Breast epithelium (tissue), 4 donors: ENCODE measurements at places on chromosomes 7 and 10. TPM values are rescaled to one million over a fixed set of nuclear protein-coding genes. Genes with fewer than 3 reads are reported as not detected.
A peak's percentile ranks its signal among the peaks of the same experiment; 100 is the strongest.

The GLCCI1 gene
- 18.4 TPM for total RNA-seq

The FKBP6 gene
- total RNA-seq, result not detected

The LRRC17 gene
- total RNA-seq, result 19.3 TPM

- DNase-seq, result peak; percentile 86
- peak overlapping the region; percentile 71 for H3K27ac ChIP-seq
- H3K4me1 ChIP-seq, result no peaks in the 10 kb centered on the region
- H3K27me3 ChIP-seq, result no peaks in the 10 kb centered on the region
- no peak overlapping the region for H3K4me3 ChIP-seq
- peaks cover 6% of the 10 kb centered on the region for H3K36me3 ChIP-seq
Measured at GRCh38 chr7:6419310-6419773, 28.4 kb downstream of the DAGLB start.

GRCh38 chr7:40595129-40595528, 460.3 kb downstream of the SUGCT start:
- H3K27me3 ChIP-seq, result no peaks in the 10 kb centered on the region
- H3K4me1 ChIP-seq, result no peaks in the 10 kb centered on the region
- no peak overlapping the region for H3K4me3 ChIP-seq
- no peaks in the 10 kb centered on the region for H3K36me3 ChIP-seq
- DNase-seq, result no peak
- H3K27ac ChIP-seq, result no peak overlapping the region

DNA sequence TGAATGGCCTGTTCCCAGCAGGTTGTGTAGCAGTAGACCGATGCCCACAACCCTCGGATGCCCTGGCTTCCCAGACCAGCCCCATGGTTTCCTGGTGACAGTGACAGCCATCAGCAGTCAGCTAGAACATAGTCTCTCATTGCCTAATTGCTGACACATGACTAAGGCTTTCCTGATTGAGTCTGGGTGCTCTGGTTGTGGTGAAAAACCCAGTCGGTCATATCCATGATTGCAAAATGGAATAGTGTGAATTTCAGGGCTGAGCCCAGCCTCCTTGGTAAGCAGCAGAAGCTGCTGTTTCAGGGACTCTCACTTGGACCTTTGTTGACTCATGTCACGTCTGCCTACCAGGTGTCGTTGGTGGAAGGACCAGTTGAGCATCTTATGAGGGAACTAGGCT, 36.6 kb downstream of the POR start:
- H3K27me3 ChIP-seq, result no peaks in the 10 kb centered on the region
- H3K4me1 ChIP-seq, result no peaks in the 10 kb centered on the region
- no peak overlapping the region for H3K27ac ChIP-seq
- peak; percentile 21 for DNase-seq
- no peak overlapping the region for H3K4me3 ChIP-seq
- no peaks in the 10 kb centered on the region for H3K36me3 ChIP-seq

DNA sequence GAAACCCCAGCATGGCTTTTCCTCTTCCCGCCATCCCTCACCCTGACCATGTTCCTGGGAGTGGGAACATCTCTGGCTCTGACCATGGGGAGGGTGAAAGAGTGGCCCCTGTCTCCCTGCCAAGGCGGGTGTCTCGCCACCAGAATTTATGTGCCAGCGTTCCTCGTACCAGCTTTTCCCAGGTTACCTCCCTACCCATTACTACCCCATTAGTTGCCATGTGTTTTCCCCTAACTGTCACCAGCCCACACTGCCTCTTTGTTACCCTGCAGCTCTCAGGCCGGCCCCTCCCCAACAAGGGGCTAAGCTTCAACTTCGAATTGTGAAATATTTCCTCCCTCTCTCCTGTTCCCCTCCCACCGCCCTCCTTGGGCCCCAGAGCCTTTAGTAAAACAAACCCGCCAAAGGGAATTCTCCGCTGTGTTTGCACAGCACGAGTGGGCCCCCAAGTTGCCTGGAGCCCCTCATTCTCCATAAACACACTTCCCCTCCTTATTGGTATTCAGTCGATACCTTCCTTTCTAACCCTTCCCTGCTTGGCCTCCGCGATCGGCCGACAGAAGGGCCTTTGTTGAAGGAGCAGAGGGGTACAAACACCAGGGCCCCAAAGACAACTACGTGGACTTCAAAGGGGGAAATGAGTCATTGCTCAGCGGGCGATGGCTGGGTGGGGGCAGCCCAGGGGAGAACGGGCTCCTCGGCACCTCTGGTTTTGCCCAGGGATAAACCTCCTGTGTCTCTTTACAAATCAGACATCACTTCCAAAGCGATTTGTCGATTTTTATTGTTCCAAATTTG, 45.5 kb downstream of the SLIT1 start:
- no peaks in the 10 kb centered on the region for H3K4me1 ChIP-seq
- no peak overlapping the region for H3K4me3 ChIP-seq
- H3K36me3 ChIP-seq, result no peaks in the 10 kb centered on the region
- no peaks in the 10 kb centered on the region for H3K27me3 ChIP-seq
- no peak overlapping the region for H3K27ac ChIP-seq

DNA sequence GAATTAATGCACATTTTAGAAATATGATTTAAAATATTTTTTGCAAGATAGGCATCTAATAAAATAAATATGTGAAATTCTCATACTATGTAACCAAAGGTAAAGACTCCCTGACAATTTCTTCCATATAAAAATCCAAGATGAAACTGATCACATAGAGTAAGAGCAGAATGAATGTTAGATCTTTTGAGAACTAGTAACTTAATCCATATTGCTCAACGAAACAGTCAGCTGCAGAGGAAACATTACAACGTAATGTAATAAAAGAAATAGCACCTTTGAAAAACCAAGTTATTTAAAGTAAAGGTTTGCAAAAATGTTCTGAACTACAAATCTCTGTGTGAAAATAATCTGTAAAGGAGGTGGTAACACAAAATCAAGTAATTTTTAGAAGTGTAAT, 28.8 kb downstream of the HACD1 start:
- no peak overlapping the region for H3K27ac ChIP-seq
- H3K36me3 ChIP-seq, result no peaks in the 10 kb centered on the region
- H3K27me3 ChIP-seq, result no peaks in the 10 kb centered on the region
- no peak for DNase-seq
- H3K4me3 ChIP-seq, result no peak overlapping the region

GRCh38 chr7:37206192-37206591, 242.5 kb downstream of the ELMO1 start:
- H3K27me3 ChIP-seq, result no peaks in the 10 kb centered on the region
- peaks cover 3% of the 10 kb centered on the region for H3K4me1 ChIP-seq
- H3K27ac ChIP-seq, result no peak overlapping the region
- DNase-seq, result no peak

GRCh38 chr10:28250782-28251181, 52.1 kb downstream of the MPP7 start:
- H3K4me1 ChIP-seq, result no peaks in the 10 kb centered on the region
- no peak overlapping the region for H3K4me3 ChIP-seq
- no peaks in the 10 kb centered on the region for H3K36me3 ChIP-seq
- no peak overlapping the region for H3K27ac ChIP-seq

GRCh38 chr10:72334825-72335393, 19.8 kb downstream of the DNAJB12 start:
- DNase-seq, result peak; percentile 88
- peak overlapping the region; percentile 97 for H3K27ac ChIP-seq
- H3K36me3 ChIP-seq, result no peaks in the 10 kb centered on the region
- H3K4me1 ChIP-seq, result peaks cover 27% of the 10 kb centered on the region

DNA sequence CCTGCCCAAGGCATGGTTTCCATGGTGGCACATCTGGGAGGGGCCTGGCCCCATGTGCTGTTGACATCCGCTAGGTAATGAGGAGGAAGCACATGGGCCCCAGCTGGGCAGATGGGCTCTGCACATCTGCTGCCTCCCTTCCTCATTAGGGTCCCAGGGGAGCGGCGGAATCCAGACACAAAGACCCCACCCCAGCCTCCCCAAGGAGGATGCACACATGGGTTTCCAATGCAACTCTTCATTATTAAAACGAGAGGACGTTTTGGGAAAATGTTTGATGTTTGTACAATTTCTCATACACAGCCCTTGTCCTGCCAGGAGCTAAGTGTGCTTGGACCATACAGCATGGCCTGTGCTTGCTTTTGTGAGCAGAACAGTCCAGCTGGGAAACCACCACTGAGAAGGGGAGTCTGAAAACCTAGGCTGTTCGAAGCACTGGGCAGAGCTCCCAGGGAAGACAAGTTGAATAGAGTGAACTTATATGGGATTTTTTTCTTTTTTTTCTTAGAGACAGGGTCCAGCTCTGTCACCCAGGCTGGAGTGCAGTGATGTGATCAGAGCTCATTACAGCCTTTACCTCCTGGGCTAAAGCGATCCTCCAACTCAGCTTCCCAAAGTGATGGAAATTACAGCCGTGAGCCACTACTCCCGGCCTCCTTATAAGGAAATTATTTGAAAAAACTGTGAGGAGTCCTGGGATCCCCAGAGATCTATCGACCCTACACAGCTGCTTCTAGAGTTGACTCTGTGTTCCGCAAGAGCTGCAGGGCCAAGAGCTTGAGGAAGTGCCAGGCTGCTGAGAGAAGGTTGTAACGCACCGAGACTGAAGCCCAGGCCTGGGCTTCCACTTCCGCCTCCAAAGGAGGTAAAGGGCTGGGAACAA, 23.4 kb downstream of the FAM107B start:
- no peaks in the 10 kb centered on the region for H3K4me1 ChIP-seq
- H3K27ac ChIP-seq, result peak overlapping the region; percentile 29
- DNase-seq, result no peak
- H3K36me3 ChIP-seq, result no peaks in the 10 kb centered on the region
- H3K4me3 ChIP-seq, result no peak overlapping the region
- H3K27me3 ChIP-seq, result no peaks in the 10 kb centered on the region

GRCh38 chr10:109987452-109988211, 20.2 kb upstream of the ADD3 start:
- no peaks in the 10 kb centered on the region for H3K4me1 ChIP-seq
- no peaks in the 10 kb centered on the region for H3K36me3 ChIP-seq
- H3K27ac ChIP-seq, result peak overlapping the region; percentile 48
- DNase-seq, result no peak
- H3K27me3 ChIP-seq, result no peaks in the 10 kb centered on the region
- H3K4me3 ChIP-seq, result no peak overlapping the region

DNA sequence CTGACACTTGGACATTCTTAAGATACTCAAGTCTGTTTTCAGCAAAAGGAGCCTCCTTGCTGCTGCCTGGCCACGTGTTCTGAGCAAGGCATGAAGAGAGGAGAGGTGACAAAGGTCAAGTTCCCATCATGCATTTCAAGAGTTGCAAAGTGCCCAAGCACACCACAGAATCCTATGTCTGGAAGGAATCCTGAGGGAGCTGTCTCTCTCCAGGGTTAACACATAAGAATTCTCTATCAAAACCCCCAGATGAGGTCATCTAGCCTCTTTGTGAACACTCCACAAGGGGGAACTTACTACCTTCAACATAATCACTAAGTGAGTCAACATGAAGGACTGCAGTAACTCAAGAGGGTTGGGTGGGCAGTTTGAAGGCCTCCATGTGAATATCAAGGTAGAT, 155.5 kb downstream of the RNF216 start:
- H3K27me3 ChIP-seq, result no peaks in the 10 kb centered on the region
- H3K27ac ChIP-seq, result no peak overlapping the region
- no peak overlapping the region for H3K4me3 ChIP-seq
- H3K36me3 ChIP-seq, result no peaks in the 10 kb centered on the region
- DNase-seq, result no peak

DNA sequence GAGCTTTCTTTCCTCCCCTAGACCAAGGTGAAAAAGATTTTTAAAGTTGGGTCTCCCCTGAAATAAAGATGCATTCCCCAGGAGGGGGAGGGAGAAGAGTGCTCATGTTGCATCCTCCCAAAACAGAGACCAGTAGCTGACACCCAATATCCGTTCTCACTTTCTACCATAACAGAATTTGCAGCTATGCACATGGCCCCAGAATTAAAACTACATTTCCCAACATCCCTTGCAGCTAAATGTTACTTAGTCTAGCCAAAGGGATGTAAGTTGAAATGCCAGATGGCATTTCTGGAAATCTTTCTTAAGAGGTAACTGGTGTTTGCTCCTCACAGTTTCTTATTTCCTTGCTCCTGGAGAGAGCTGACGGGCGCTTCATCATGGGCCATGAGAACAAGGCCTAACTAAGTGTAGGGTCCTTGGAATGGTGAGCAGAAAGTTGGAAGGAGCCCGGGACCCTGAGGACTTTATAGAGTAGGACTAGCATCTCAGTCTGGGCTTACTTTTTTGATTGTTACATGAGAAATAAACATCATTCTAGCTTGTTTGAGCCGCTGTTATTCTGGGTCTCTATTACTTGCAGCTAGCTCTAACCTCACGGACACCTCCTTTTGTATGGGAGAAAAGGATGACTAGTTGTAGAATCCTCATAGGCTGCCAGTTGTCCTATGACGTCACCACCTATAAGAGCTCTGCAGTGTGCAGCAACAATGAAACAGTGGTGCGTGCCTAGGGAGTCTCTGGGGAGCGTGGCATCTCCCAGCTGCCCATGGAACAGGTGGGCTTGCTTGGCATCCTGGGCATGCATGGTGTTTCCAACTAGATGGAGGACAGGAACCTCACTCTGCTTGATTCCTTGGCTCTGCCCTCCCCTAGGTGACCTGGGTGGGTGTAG, 46.1 kb upstream of the EXOC6 start:
- no peaks in the 10 kb centered on the region for H3K27me3 ChIP-seq
- no peak overlapping the region for H3K4me3 ChIP-seq
- DNase-seq, result no peak
- no peak overlapping the region for H3K27ac ChIP-seq
- no peaks in the 10 kb centered on the region for H3K36me3 ChIP-seq

DNA sequence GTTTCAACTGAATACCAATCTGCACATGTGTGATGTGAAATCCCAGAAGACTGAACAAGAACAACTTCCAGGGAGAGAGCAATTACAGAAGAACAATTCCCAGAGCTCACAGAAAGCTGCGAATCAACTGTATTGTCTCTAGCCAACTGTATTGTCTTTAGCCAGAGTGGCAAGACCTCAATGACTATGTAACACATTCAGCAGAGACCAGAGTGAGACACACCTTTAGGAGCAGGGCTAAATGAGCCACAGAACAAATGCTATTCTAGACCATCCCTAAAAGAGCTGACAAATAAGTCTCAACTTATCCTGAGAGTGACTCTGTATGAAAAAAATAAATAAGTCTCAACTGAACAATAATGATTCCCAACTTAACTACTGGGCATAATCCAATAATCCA, 72.0 kb downstream of the KMT2C start:
- no peak overlapping the region for H3K4me3 ChIP-seq
- no peak for DNase-seq
- H3K27ac ChIP-seq, result no peak overlapping the region
- H3K27me3 ChIP-seq, result no peaks in the 10 kb centered on the region
- H3K4me1 ChIP-seq, result no peaks in the 10 kb centered on the region

GRCh38 chr7:145293754-145294153, 457.9 kb upstream of the TPK1 start:
- no peaks in the 10 kb centered on the region for H3K4me1 ChIP-seq
- no peak overlapping the region for H3K27ac ChIP-seq
- H3K27me3 ChIP-seq, result no peaks in the 10 kb centered on the region
- DNase-seq, result no peak
- H3K4me3 ChIP-seq, result no peak overlapping the region
